ENCODE measurements at places on chromosomes 1 and 21.
A peak's percentile ranks its signal among the peaks of the same experiment; 100 is the strongest.

GRCh38 chr1:71074681-71075080 lies 6.2 kb downstream of the ZRANB2 start:
- no peak for DNase-seq

- DNase-seq = no peak
Measured at GRCh38 chr1:91653183-91653582, 152.5 kb downstream of the CDC7 start.

GRCh38 chr1:53558739-53559315 lies 99.6 kb downstream of the DMRTB1 start:
- no peak for DNase-seq

GRCh38 chr1:188669728-188670382 lies 1807.8 kb downstream of the BRINP3 start:
- no peak for DNase-seq

DNA sequence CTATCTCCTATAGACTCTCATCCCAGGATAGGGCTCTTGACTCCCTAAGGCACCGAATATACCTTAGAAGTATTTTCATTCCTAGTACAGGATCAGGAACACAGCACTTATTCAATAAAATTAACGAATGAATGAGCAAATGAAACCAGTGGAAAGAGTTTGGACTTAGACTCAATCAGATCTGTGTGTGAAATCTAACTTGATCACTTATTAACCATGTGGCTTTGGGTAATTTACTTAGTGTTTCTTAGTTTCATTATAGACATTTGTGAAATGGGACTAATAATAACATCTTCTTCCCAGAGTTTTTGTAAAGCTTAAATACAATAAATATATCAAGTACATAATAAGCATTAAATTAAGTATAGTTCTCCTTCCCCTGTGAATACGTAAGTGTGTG lies 230.1 kb downstream of the ADGRL2 start:
- no peak for DNase-seq

- no peak for DNase-seq
Measured at GRCh38 chr1:160050619-160051018, 18.8 kb upstream of the PIGM start.

DNA sequence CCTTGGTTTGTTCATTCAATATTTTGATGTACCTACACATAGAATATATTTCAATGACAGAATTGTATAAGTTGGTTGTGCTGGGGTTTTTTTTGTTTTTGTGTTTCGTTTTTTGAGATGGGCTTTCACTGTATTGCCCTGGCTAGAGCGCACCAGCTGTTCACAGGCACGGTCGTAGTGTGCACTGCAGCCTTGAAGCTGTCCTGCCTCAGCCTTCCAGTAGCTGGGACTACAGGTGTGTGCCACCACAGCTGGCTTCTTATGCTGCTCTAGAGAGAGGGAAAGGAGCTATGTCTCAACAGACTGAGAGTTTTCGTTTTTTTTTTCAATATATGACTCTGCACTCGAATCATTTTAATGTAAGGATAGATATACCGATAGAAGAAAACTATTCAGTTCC lies 102.6 kb downstream of the NTNG1 start:
- DNase-seq = no peak

GRCh38 chr1:201080135-201080534 lies 32.1 kb downstream of the CACNA1S start:
- DNase-seq = no peak

GRCh38 chr1:199574950-199575349 lies 452.6 kb upstream of the NR5A2 start:
- peak; percentile 34 for DNase-seq

DNA sequence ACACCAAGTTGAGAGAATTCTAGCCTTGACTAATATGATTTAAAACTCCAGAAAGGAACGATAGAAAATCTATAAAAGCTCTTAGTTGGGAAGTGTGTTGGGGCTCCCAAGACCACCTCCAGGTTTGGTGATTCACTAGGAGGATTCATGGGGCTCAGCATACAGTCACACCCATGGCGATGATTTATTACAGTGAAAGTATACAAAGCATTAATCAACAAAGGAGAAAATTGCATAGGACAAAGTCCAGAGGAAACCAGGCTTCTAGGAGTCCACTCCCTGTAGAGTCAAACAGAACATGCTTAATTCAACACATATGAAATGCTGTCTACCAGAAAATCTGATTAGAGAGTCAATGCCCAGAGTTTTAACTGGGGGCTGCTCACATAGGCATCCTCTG lies 4.8 kb downstream of the CDCA8 start:
- DNase-seq = no peak

DNA sequence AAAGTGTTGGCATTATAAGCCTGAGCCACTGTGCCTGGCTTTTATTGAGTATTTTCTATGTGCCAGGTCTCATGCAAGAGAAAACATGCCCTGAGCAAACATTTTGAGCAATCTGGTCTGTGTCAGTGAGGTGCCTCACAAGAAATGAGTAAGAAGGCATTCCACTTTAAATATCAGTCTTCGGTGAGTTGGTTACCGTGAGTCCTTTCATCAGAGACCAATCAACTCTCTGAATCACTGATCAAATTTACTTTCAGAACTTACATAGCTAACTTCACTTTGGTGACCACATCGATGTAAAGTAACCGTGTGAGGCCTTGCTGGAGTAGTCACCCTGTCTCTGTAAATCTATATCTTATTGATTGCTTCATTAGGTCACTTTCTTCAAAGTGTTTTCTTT lies 14.3 kb upstream of the DDX59 start:
- DNase-seq = no peak

DNA sequence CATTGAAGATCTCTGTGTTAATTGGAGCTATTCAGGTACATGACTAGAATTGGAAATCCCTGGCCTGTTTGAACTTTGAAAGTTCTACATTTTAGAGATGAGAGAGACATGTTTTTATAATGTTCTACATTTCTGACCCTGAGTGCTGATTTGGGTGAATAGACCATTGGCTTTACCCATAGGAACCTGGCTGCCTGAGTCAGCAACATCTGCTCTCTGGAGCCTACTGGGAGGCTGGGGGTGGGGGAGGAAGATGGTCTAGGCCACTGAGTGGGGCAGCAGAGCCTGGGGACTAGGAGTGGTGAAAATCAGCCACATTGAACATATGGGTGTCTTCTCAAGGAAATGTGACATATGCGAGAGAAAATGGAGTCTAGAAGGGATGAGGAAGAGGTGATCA lies 1.4 kb upstream of the VANGL1 start:
- DNase-seq = no peak

DNA sequence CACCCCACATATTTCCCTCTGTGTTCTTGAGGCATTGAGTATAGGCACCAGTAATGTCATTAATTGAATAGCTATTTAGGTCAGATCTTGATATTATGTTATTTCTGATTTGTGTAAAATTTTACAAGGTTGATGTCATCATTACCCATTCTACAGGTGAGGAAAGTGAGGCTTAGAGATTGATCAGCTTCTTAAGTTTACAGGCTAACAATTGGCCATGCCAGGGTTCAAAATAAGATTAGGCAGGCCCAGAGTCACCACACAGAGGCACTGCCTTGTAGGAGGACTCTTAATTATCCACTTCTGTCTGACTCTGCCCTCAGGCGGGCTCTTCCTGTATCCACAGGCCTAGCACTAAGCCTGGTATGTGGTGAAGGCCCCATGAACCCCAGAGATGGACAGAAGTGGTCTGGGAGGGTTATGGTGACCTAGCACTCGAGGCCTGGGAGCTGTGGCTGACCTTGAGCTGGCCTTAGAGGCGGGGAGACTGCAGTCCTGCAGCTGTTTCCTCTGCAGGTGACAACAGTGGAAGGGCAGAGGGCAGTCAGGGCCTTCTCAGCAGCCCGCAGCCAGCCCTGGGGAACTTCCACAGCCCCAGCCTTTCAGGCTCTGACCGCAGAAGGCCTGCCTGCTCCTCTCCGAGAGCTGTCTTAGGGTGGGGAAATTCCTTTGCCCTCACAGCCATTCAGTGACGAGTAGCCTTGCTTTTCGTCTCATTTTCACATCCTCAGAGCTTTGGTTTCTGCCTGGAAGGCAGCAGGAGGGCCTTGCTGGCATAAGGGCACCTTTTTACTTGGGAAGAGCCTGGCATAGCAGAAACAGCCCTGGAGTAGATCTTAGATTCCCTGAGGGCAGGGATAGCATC lies 12.2 kb downstream of the ZDHHC18 start:
- DNase-seq = no peak

- DNase-seq = no peak
Measured at GRCh38 chr1:214824763-214825162, 221.8 kb downstream of the CENPF start.

DNA sequence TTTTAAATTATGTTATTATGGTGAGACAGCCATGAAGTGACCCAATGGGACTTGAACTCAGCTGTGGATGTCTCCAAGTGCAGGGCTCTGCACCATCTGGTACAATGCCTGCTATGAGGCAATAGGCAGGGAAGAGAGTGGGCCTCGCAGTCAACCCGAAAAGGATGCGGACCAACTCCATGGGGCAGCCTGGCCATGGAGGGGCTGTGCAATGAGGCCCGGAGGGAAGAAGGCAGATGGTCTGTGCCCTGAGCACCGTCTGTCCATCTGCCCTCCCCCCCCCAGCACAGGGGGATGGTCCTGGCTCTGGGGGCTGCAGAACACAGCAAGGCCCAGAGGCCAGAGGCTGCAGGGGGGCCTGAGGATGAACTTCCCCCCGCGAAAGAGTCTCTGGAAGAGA lies 17.0 kb downstream of the ESPN start:
- no peak for DNase-seq

DNA sequence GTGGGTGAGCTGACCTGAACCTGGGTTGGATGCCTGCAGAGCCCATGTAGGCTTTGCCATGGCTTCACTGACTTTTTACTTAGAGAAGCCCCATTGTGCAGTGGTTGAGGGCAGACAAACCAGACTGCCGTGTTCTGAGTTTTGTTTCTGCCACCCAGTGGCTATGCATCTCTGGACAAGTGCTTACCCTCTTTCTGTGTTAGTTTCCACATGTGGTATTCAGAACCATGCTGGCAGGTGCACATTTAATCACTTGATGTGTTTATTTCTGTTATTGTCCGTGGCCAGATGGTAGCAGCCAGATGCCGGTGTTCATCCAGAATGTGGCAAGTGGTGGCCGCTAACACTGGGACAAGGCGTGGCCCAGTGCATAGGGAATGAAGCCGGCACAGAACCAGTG lies 10.3 kb upstream of the PTPN7 start:
- DNase-seq = no peak

GRCh38 chr1:93171549-93172034 lies 8.6 kb downstream of the TMED5 start:
- DNase-seq = no peak

DNA sequence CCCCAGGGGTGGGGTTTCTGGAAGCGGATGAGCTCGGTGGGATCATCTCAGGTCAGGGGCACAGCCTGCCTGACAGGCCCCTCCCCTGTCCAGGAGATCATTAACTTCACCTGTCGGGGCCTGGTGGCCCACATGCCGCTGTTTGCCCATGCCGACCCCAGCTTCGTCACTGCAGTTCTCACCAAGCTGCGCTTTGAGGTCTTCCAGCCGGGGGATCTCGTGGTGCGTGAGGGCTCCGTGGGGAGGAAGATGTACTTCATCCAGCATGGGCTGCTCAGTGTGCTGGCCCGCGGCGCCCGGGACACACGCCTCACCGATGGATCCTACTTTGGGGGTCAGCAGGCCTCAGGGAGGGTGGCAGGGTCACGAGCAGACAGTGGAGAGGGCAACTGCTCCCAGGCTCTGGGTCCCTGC lies 8.4 kb downstream of the HCN3 start:
- DNase-seq = no peak

- no peak for DNase-seq
Measured at GRCh38 chr1:173601588-173601987, 1.3 kb downstream of the SLC9C2 start.

DNA sequence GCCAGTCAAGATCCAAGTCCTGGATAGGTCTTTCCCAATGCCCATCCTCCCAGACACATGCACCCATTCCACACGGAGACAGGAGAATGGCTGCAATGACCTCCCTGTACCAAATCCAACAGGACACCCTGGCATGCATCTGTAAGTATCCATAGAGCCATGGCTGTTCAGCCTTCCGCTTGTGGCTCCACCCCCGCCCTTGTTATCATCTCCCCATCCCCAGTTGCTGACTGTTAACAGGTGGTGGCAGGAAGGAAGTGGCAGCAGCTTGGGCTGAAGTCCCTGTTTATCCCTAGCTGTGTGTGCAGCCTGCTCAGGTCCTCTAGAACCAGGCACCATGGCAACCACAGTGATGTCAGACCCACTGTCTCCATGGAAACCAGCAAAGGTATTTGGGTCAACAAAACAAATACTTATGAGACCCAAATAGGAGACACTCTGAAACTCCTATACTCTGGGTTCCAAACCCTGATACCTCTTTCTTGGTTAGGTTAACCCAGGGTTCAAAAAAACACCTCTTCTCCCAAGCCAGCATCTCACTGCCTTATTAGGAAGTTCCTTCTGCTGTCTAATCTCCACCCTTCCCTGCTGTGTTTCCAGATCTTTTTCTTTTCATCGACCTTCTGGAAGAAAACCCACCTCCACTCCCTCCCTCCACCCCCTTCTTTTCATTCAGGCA lies 721 bp downstream of the PBXIP1 start:
- DNase-seq = peak; percentile 59

DNA sequence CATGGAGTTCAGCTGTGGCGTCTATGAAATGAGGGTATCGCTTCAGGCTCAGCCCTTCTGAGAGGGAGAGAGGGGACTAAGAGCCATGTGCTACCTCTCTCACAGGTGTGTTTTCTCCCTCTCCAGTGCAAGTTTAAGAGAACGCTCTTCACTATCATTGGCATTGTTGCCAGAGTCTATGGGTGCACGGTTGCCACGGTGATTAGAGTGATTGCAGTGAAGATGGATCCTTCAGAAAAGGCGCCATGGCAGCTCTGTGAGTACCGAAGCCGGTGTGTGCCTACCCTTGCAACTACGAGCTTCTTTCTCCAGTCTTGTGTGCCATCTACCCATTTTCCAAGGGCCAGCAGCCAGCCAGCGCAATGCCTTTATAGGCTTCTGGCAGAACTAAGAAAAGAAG lies 290.5 kb downstream of the OMA1 start:
- no peak for DNase-seq

DNA sequence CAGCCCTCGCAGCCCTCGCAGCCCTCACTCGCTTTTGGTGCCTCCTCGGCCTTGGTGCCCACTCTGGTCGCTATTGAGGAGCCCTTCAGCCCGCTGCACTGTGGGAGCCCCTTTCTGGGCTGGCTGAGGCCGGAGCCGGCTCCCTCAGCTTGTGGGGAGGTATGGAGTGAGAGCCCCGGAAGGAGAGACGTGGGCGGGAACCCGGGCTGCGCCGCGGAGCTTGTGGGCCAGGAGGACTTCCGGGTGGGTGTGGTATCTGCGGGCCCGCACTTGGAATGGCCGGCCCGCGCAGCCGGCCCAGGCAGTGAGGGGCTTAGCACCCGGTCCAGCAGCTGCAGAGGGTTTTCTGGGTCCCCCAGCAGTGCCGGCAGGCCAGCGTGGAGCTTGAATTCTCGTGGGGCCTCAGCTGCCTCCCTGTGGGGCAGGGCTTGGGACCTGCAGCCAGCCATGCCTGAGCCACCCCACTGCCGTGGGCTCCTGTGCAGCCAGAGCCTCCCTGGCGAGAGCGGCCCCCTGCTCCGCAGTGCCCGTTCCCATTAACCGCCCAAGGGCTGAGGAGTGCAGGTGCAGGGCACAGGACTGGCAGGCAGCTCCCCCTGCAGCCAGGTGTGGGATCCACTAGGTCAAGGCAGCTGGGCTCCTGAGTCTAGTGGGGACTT lies 9.9 kb upstream of the CFHR2 start:
- no peak for DNase-seq

GRCh38 chr1:48917901-48918603 lies 141.4 kb upstream of the BEND5 start:
- no peak for DNase-seq

Measured in mucosa of descending colon (tissue), 3 donors.